Stimulated activated CD8-positive, alpha-beta memory T cell treated with anti-CD3 and anti-CD28 coated beads, Interleukin-7, amount 100 ng/mL, for 1 hour (primary cell): ENCODE measurements at places on chromosomes 12 and 14.

GRCh38 chr12:130196827-130197226 is 34.6 kb downstream of the FZD10 start:
- DNase-seq: no peak

DNA sequence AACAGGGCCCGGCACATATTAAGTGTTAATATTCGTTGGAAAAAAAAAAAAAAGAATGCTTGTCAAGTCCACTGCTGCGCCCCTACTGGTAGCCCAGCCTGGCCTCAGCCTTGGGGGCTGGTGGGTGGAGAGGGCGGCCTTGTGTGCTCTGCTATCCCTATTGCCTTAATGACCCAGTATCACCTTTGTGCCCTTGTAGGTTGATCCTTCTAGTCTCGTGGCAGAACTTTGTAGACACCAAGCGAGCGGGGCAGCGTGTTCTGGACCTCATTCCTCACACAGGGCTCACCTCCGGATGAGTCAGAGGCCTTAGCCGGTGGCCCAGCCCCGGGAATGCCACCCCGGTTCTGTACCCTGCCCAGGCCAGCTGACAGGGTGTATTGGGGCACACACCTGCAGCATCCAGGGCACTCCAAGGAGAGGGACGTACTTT is 1.8 kb upstream of the RCOR1 start:
- DNase-seq: no peak

GRCh38 chr14:90053044-90053443 is 8.8 kb upstream of the KCNK13 start:
- DNase-seq: no peak

- DNase-seq: no peak
Observed at GRCh38 chr12:15592934-15593333, 196.3 kb downstream of the EPS8 start.

GRCh38 chr14:82422230-82422629 is 888.6 kb upstream of the SEL1L start:
- DNase-seq: no peak

- no peak for DNase-seq
Observed at GRCh38 chr12:113333877-113334785, 778 bp downstream of the SLC8B1 start.

- DNase-seq: no peak
Observed at GRCh38 chr12:12540261-12541013, 22.2 kb downstream of the DUSP16 start.

DNA sequence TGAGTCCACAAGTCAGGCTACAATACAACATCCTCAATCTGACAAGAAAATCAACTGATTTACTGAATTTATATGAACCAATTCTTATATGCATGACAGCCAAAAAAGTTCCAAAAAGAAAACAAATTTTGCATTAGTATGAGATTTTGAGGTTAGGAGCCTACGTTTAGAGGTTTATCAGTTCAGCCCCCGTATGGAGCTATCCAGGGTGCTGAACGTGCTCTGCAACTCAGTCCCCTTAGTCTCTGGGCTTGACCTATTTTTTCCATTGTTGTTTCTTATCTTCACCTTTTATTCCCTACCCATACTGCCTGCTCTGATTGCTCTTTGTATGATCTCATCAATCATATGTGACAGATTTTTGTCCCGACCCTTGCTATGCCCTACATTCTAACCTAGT is 693.0 kb downstream of the NRXN3 start:
- DNase-seq: no peak

DNA sequence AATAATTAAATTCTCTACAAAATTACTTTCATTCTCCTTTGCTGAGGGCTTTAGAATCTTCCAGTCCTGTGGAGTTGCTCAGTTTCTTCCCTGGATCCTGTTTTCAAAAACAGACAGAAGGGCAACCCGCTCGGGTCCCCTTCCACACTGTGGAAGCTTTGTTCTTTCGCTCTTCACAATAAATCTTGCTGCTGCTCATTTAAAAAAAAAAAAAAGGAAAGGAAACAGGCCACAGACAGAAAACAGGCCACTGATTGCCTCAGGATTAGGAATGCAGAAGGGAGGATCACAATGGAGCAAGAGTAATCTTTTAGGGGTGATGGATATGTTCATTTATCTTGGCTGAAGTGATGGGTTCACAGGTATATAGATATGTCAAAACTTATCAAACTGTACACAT is 29.5 kb upstream of the HIGD1C start:
- no peak for DNase-seq

DNA sequence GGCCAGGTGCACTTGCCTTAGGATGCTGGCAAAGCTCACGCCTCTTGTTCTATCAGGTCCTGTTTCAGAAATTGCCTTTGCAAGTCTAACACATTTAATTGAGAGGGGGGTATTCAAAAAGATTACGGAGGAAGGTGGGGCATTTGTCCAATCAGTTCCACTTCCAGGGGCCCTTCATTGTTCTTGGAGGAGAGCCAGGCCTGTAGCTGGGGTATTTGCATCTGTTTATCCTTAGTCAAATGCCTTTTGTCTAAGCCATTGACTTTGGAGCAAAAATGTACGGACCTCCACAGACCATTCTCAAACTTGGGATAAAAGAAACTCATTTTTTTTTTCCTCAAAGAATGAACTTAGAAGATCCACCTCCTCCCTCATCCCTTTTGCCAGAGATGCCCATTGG is 582.0 kb downstream of the BCL11B start:
- no peak for DNase-seq

DNA sequence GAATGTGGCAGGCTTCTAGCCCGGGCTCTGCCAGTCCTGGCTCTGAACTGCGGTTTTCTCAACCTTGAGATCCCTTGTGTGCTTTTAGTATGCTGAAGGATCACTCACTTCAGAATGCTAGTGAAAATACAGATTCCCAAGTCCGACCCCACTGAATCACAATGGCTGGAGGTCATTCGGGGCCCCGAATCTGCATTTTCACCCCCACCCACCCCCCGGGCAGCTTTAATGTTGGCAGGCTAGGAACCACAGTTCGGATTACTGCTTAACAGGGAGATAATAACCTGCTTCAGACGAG is 573 bp upstream of the SUSD6 start:
- no peak for DNase-seq

GRCh38 chr12:79375050-79375449 is 315.7 kb downstream of the PAWR start:
- DNase-seq: no peak

GRCh38 chr14:91282954-91283645 is 38.6 kb upstream of the GPR68 start:
- no peak for DNase-seq

- no peak for DNase-seq
Observed at GRCh38 chr12:4238577-4238976, 35.0 kb upstream of the CCND2 start.

DNA sequence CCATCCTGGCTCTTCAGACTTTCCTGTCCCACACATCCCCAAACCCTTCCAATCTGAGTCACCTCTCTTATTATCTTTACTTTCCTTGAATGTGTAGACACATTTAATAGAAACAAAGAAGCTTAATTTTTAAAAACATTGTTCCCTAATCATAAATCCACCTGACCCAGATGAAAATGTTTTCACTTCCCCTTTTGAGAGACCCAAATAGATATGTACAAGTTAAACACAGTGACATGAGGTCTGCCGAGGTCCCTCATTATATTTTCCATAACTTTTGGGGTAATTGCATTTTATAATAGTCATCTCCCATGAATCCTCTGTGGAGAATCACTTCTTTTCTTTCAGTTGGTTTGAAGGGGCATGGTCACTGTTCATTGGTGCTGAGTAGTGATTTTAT is 191.1 kb downstream of the GRIN2B start:
- no peak for DNase-seq

DNA sequence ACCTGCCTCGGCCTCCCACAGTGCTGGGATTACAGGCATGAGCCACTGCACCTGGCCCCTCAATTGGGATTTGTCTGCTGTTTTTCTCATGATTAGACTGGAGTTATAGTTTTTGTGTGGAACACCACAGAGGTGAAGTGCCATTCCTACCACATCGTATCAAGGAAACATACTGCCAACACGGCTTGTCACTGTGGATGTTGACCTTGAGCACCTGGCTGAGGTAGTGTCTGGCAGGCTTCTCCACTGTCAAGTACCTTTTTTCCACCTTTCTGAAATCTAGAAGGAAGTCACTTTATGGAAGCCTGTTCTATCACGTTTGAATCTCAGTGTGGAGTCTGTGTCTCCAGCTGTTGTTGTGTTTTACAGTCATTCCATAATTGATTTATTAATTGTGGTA is 21.4 kb upstream of the SEL1L start:
- no peak for DNase-seq

- peak; percentile 27 for DNase-seq
Observed at GRCh38 chr14:35416108-35416750, 11.7 kb upstream of the NFKBIA start.

DNA sequence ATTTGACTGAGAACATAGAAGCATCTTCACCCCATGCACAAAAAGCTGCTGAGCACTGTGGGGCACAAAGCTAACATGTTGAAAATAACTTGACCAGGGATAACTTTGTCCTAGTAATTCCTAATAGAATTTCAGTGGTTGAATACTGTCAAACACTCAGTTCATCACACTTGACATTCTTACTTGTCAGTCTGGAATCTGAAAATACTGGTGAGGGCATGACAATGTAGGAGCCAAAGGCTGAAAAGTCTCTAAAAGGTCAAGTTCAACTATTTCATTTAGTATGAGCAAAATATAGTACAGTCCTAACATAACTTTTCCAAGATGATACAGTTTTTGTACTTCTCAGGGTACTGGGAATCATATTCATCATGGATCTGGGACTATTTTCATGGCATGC is 504.4 kb upstream of the LMO3 start:
- DNase-seq: no peak

DNA sequence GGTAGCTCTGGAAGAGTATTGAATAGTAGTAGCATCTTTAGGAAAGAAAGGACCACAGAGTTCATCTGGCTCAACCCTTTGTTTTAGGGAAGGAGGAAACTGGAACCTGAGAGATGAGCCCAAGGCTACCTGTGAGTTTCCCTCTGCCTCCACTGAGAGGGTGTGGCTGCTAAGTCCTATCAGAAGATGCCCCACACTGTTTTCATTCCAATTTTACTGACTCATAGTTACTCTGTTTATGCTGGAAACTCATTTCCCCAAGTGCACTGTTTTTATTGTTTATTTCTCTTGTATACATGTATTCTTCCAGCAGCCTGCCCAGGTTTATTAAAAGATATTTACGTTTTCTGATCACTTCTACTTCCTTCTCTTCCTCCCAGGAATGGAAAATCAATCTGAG is 127.4 kb upstream of the ARHGAP5 start:
- DNase-seq: no peak

GRCh38 chr12:112450725-112451124 is 32.0 kb downstream of the PTPN11 start:
- DNase-seq: no peak

DNA sequence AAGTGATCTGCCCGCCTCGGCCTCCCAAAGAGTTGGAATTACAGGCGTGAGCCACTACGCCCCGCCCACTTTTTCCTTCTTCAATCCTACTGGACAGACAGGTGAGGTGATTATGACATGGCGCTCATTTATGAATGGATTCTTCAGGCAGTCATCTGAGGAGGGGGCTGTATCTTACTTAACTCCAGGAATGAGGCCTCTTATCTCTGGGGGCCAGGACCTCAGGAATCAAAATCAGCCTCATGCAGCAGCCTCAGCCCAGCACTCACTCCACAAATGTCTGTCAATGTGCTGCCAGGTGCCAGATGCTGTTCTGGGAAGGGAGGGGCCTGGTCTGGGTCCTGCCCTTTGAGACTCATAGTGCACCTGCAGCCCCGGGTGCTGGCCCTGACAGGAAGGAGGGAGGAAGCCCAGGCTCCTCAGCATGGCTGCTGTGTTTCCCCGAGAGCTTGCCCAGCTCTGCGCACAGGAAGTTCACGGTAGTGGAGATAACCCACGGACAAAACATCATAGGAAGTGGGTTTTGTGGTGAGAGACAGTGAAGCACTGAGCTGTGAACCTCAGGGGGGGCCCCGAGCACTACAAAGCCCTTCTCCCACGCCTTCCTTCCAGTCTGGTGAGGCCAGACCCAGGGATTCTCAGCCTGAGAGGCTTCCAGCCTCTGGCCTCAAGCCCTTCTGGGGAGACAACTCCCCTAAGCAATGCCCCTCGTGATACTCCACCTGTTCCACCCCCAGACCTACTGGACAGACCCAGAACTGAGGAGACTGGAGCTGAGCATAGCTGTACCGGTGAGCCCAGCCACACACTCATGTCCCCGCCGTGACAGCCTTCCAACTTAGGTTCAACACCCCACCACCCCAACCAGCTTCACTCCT is 22.3 kb downstream of the GALNT6 start:
- peak; percentile 69 for DNase-seq

DNA sequence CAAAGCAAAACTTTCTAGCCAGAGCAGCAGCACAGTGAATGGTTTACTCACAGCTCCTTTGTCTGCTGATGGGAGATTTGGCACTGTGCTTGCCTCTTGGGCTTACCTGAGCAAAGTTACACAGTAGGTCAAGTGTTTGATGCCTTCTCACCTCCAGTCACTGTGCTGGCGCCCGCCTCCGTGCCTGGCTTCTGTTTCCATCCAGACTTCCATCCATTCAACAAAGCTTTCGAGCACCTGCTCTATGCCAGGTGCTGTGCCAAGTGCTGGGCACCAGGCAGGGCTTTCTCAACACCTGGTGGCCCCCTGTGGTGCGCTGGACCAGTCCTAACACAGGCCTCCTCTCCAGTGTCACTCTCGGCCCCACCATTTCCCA is 199.2 kb upstream of the EEA1 start:
- DNase-seq: no peak

DNA sequence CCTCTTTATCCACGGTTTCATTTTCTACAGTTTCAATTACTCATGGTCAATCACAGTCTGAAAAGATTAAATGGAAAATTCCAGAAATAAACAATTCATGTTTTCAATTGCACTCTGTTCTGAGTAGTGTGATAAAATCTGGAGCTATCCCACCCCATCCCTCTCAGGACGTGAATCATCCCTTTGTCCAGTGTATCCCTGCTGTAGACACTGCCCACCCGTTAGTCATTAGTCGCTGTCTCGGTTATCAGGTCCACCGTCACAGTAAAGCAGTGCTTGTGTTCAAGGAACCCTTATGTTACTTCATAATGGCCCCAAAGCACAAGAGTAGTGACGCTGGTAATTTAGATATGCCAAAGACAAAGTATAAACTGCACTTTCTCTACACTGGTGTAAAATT is 141.0 kb upstream of the LMNTD1 start:
- DNase-seq: no peak

GRCh38 chr14:52553671-52554575 is 1.3 kb downstream of the GPR137C start:
- peak; percentile 65 for DNase-seq

DNA sequence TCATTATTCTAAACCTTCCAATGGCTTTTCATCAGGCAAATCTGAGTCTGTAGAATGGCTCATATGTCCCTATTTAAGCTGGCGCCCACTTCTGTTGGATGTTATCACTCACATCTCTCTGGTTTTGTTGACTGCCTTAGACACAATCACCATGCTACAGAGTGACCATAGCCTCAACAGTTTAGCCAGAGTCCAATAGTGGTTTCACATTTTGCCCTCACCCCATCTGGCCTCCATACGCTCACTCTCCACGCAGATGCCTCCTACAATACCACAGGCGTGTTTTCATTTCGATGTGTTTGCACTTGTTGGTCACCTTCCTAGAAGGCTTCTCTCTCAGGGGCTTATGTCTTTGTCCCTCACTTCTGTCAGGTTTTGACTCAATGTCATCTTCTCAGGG is 3.4 kb downstream of the KLRB1 start:
- no peak for DNase-seq
